ENCODE measurements at places on chromosomes 4 and X.

- DNase-seq, result peak; percentile 93
Measured at GRCh38 chr4:38529189-38530115, 134.5 kb upstream of the KLF3 start.

DNA sequence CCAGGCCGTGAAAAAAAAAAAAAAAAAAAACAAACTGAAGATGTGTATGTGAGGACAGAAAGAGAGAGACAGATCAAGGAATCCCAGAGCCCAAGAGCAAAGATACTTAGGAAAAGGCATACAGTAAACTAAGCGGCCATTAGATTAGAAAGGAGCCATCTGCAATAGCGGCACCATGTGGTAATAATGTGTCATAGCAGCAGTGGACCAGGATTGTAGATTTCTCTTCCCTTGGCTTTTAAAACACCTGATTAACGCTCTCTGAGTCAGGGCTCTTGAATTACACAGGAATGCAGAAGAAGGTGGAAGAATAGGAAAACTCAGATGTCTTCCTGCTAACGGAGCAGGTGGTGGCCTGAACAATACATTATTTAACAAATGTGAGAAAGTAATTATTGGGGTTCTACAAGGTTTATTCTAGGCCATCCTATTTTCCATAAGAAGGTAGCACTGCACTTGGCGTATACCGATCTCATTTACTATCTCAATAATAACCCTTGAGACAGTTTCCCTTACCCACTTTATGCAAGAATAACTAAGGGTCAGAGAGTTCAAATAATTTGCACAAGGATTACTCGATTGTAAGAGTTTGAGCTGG, 182.7 kb downstream of the KCNIP4 start:
- peak; percentile 78 for DNase-seq

GRCh38 chrX:19563327-19563726, 48.0 kb upstream of the MAP3K15 start:
- DNase-seq, result no peak

DNA sequence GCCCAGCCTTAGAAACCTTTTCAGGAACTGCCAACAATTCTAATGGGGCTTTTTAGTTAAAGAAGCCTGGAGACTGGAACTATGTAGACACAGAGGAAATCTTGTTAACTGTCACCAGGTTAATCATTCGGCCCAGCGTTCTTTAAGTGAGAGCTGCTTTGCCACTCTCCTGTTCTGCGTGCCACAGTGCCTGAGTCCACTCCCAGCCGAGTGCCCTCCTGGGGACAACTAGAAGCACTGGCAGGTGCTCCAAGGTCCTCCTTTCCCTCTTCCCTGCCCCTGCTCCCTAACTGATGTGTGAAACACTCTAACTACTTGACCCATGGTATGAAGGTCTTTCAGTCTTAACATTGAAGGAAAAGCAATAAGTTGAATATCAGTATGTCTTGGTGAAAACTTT, 151.2 kb upstream of the TLL1 start:
- DNase-seq, result no peak

- no peak for DNase-seq
Measured at GRCh38 chrX:136754651-136755050, 26.1 kb downstream of the ARHGEF6 start.

Data from renal cortical epithelial cell (primary cell).